ENCODE measurements at places on chromosomes 7 and 10.

GRCh38 chr7:148037044-148037443 is 553.5 kb upstream of the C7orf33 start:
- DNase-seq: no peak

DNA sequence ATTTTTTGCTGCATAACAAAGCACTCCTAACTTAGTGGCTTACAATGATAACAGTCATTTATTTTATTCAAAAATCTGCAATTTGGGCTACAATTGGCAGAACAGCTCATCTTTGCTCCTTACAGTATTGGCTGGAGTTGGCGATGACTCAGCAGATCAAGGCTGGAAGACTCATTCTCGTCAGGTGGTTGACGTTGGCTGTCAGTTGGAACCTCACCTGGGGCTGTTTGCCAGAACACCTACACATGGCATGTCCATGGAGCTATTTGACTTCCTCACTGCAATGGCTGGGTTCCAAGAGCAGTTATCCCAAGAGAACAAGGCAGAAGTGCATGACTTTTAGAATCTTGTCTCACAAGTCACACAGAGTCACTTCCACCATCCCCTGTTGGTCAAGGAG is 75.1 kb downstream of the NOD1 start:
- DNase-seq: no peak

GRCh38 chr7:12800486-12800885 is 113.1 kb downstream of the ARL4A start:
- no peak for DNase-seq

GRCh38 chr10:77357185-77357584 is 280.4 kb downstream of the KCNMA1 start:
- no peak for DNase-seq

DNA sequence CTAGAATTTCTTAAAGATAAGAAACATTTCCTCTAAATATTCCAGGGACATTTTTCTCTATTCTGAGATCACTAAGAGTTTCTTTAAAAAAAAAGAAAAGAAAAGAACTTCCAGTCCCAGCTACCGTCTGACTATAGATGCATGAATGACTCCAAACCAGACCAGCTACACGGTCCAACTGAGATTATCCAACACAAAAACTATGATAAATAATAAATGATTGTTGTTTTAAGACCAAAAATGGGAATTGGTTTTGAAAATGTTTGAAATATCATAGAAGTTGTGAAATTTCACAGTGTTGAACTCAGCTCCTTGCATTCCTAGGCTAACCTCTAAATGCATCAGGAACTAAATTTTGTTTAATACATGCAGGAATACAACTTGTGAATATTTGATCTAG is 1619.6 kb upstream of the LRRTM3 start:
- no peak for DNase-seq

GRCh38 chr10:72311667-72312066 is 37.9 kb downstream of the DDIT4 start:
- no peak for DNase-seq

DNA sequence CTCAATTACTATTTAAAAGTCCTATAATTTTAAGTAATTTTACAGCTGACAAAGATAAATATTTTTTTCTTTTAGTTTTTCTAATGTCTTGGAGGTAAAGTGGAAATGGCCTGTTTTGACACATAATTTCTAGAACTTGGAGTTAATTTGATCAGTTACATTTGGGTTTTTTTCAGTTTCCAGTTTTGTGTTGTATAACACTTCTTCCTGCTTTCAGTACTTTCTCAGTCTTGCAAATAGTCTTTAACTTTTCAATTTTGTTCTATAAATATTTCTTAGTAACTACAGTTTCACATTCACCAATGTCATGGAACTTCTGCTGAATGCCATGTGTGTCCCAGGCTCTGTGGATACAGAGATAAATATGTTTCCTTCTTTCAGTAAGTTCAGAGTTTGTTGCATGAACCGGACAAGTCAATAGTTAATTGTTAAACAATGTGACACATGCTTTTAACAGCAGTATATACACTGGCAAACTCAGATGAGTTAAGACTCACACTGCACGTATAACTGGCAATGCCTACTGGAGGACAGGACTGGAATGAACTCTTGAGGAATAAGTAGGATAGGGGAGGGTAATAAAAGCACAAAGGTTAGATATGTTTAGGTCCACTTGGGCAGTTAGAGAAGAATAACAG is 4.6 kb downstream of the SHOC2 start:
- DNase-seq: no peak

DNA sequence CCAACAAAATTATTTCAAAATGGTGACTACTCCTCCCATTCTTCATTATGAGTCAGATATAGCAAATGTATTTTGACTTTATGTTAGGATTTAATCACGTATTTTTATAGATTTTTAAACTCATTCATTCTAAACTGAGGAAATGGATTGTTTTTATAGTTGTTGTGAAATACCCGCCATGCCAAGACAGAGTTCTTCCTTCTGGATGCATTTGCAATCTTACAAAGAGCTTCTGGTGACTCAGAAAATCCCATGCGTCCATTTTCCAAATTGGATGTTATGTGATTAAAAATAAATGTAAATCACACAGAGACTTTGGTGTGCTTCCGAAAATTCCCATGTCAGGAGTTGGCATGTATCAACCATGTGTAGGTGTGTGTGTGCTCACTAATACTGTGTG is 179.3 kb downstream of the TRIL start:
- no peak for DNase-seq
